NCI-H2227 treated with DMSO at 0.1 percent for 48 hours (cell line): ENCODE measurements at places on chromosomes 11 and 22.
A peak's percentile ranks its signal among the peaks of the same experiment; 100 is the strongest.

DNA sequence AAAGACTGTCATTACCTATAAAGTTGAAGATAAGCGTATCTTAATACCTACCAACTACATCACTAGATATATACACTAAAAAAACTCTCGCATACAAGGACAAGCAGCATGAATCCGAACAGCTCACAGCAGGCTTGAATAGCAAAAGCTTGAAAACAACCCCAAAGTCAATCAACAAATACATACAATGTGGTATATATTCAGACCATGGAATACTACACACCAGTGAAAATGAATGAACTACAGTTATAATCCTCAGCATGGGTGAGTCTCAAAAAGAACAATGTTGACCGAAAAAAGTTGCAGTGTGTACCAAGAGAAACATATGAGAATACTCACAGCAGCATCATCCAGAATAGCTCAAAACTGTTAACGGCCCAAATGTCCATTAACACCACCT, 25.2 kb downstream of the USP28 start:
- DNase-seq = no peak

DNA sequence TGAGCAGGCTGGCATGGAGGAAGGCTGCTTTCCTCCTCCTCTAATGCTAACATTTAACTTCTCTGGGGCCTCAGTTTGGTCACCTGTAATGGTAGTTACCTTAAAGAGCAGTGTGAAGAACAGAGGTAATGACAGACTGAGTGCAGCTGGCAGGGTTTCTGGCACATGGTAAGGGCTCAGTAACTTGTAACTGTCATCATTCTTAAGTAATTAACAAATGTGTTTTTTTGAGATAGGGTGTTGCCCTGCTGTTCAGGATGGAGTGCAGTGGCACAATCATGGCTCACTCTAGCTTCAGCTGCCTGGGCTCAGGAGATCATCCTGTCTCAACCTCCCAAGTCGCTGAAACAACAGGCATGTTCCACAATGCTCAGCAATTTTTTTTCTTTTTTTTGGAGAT, 242.0 kb upstream of the SYN3 start:
- DNase-seq = no peak

- no peak for DNase-seq
These were observed 76.8 kb downstream of the KCNC1 start for GRCh38 chr11:17811352-17811751.

- DNase-seq = no peak
These were observed 747 bp downstream of the TPCN2 start for GRCh38 chr11:69049490-69049867.

DNA sequence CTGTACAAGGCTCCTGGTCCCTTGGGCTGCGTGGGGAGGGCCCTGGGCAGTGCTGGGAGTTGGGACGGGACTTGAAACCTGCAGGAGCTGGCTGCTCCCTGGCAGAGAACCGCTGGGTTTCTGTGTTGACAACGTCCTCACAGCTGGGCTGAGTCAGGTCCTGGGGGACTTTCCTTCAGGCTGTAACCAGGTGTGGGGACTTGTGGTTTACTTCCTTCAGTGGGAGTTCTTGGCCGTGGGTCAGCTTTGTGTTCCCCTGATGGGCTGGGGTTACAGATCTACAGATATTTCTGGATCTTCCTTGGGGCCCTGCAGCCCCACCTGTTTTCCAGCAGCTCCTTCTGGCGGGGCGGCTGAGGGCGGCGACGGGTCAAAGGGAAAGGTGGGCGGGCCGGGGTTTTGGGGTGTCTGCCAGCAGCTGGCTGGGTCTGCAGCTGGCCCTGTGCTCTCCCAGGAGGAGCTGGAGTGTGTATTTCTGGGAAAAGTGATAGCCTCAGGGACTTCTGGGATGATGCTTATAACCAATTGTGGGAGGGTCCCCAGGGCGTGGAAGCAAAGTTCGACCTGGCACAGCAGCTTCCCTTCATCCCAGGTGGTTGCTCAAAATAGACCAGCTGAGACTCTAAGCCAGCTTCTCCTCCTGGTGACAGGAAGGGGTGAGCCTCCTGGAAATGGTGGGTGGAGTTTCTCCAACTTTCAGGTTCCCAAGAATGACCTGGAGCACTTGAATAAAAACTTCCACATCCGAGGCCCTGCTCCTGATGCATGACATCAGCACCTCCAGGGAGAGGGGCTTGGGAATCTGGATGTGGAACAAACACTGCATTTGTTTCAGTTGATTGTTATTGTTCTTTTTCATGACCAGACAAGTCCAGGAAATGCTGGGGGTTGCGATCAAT, 19.1 kb downstream of the ST14 start:
- DNase-seq = no peak

DNA sequence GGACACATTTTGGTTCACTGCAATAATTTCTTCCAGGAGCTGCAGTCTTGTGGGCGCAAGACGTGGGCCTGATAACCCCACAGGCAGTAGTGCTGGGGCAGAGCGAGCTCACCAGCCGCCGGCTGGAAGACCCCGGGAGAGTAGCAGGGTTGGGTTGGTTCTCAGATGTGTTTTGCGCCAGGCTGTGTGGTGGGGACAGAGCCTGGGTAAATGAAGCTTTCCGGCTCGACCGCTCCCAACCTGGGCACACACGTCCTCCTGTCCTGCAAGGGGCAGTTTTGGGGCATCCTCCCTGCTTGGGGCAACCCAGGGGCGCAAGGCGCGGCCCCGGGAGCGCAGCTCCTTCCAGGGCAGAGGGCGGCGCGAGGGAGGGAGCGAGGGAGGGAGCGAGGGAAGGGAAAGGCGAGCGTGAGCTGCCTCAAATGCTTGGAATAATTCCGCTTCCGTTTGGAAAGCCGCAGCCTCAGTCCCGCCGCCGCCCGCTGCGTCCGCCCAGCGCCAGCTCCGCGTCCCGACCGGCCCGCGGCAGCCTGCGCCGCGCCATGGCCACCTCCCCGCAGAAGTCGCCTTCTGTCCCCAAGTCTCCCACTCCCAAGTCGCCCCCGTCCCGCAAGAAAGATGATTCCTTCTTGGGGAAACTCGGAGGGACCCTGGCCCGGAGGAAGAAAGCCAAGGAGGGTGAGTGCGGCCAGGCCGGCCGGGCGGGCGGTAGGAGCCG, at the start of gene PARVA:
TSS of gene PARVA (plus strand) at position 466 of the 718 bp plus-strand sequence. CDS start at position 543, 77 bp downstream.
- peak; percentile 56 for DNase-seq

DNA sequence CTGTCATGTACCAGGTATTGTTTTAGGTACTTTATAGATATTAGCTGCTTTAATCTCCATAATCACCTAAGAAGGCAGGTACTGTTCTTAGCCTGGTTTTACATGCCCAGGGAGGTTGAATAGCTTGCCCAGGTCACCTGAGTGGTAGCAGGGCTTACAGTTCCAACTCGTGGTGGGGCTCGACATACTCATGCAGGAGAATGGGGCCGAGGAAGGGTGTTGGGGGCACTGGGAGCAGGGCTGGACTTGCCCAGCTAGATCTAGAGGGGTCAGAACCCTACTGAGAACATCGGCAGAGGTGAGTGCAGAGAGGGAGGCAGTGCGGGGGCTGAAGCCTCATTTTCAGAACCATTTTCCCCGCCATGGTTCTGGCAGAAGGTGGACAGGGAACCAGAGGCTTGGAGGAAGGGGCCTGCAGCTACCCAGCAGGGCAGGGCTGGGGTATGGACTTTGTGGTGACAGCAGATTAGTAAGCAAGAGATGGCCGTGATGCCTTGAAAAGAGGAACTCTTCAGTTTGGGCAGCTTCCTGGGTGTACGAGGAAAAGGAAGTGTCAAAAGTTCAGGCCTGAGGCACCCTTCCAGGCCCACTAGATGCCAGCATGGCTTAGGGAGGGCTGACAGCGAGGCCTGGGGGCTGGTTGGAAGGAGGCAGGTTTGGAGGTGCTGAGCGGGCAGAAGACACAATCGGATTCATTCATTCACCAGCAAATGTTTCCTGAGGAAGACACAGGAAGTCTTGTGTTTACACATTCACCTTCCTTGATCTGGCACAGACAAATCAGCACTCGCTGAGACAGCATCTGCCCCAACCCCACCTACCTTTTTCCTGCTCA, 54.7 kb upstream of the LYVE1 start:
- no peak for DNase-seq

- DNase-seq = no peak
These were observed 53.7 kb downstream of the IGF2 start for GRCh38 chr11:2085251-2086066.

- DNase-seq = no peak
These were observed 15.2 kb upstream of the CDC42EP1 start for GRCh38 chr22:37544955-37545702.

GRCh38 chr11:10727146-10727851, 23.7 kb upstream of the CTR9 start:
- DNase-seq = no peak

DNA sequence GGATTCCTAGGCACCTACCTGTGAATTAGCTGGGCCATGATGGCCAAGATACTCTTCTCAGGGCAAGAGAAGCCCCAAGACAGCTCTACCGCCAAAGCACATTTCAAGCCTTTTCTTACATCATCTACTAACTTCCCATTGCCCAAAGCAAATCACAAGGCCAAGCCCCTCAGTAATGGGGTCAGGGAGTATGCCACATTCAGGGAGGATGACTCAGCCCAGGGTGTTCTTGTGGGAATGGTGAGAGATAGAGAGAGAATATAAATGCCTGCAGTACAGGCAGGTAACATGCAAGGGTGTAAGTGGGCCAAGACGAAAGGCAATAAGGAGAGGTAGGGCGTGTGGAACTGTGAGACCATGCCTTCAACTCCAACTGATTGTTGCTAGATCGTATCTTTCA, 162.5 kb upstream of the ISX start:
- DNase-seq = no peak

DNA sequence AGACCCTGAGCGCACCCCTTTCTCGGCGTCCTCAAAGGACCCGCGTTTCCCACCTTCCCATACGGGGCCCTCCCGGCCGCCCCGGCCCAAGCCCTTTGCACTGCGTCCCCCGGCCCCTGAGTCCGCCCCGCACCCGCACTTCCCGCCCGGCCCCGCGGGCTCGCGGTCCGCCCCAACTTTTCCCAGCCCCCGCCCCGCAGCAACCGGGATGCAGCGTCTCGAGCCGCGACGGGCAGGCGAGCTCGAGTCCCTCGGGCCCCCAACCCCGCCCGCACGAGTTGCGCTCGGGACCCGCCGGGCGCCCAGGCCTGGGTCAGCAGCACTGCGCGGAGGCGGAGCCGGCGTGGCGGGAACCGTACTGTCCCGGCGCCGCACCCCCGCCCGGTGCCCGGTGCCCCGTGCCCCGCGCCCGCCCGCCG, 371 bp downstream of the SMCO4 start:
- DNase-seq = no peak

GRCh38 chr22:39284142-39284980, 35.1 kb downstream of the RPL3 start:
- DNase-seq = no peak

DNA sequence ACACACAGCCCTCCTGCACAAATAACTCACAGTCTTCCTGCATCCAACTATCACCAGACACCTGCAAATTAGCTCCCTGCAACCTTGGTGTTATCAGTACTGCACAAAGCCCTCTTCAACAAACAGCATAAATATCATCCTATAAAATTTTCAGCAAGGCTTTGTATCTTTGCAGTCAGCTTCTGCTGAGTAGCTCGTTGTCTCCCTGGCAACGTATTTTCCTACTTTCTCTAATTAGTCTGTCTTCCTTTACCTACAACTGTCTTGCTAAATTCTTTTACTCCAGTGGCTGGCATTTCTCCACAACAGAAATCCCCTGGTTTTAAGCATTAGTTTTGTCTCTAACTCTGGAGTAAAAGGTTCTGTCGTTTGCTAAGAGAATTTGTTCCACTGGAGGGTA, 3.9 kb downstream of the OR8D4 start:
- no peak for DNase-seq

GRCh38 chr11:96162816-96163499, 180.0 kb downstream of the MAML2 start:
- DNase-seq = no peak

GRCh38 chr11:23555085-23555484, 694.8 kb upstream of the CCDC179 start:
- DNase-seq = no peak

DNA sequence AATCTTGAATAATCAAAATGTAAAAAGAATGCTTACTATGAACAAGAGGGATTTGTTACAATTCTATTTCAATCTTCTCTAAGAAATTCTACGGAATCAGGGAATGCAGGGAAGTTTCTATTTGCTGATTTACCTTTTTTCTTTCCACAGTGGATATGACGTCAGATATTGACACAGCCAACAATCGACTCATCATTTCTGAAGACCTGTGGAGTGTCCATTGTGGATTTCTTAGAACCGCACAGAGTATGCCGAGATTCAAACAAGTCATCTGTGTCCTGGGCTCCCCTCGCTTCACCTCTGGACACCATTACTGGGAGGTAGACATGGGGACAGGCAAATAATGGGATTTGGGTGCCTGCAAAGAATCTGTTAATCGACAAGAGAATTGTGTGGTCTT, 4.1 kb upstream of the RFPL1 start:
- DNase-seq = no peak

- no peak for DNase-seq
These were observed 456.2 kb downstream of the BRD1 start for GRCh38 chr22:49371325-49372110.

DNA sequence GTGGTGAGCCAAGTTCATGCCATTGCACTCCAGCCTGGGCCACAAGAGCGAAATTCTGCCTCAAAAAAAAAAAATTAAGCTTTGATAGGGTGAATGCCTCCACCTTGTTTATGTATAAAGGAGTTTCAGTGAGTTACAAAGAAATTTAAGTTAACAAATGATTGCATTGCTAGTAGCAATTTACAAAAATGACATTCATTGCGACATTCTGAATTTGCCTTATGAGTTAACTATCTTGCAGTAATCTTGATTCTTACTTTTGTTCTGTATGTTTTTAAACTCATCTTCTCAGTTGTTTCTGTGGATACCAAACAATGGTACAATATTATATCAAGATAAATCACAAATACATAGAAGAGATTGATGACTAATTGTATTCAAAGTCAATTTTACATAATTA, 207.0 kb downstream of the DDX10 start:
- DNase-seq = no peak

- DNase-seq = no peak
These were observed 369.3 kb downstream of the NXPE2 start for GRCh38 chr11:115047631-115048030.

DNA sequence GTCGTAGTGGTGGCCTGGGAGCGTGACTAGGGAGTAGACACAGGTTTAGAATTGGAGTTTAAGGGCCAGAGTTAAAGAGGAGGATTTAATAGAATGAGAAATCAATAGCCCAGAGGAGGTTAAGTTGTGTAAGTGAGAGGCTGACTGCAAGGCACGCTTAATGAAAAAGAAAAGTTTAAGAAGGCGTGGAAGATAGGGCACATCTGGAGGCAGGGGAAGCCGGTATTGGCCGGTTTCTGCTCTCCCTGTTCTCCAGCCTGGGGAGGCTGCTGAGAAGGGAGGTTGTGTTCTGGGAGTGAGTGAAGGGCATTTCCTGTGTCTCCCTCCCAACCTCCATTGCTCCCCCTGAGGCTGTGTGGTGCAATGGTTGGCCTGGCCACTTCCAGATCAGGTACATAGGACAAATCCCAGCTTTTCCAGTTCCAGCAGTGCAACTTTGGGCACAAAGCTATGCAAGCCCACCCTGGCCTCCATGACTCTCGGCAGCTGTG, 6.3 kb downstream of the GRIK4 start:
- DNase-seq = no peak
